NT2/D1 (cell line): ENCODE measurements at places on chromosomes 2 and 18.

- no peak for DNase-seq
Measured at GRCh38 chr18:23135550-23136325, 453 bp downstream of the CABLES1 start.

- no peak for DNase-seq
Measured at GRCh38 chr2:3718679-3719078, 15.3 kb downstream of the DCDC2C start.

GRCh38 chr2:86319700-86320580, 17.5 kb downstream of the REEP1 start:
- DNase-seq = no peak

DNA sequence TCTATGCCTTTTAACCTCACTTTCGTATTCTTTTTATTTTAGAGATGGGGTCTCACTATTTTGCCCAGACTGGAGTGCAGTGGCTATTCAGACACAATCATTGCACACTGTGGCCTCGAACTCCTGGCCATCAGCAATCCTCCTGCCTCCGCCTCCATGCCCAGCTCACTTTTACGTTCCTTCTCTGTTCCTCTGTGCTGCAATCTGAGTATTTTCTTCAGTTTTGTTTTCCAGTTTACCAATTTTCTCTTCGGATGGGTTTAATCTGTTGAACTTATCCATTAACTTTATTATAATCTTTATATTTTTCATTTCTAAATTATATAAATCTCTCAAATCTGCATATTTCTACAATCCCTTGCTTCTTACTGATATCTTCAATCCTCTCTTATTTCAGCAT, 38.6 kb downstream of the SIGLEC15 start:
- no peak for DNase-seq

DNA sequence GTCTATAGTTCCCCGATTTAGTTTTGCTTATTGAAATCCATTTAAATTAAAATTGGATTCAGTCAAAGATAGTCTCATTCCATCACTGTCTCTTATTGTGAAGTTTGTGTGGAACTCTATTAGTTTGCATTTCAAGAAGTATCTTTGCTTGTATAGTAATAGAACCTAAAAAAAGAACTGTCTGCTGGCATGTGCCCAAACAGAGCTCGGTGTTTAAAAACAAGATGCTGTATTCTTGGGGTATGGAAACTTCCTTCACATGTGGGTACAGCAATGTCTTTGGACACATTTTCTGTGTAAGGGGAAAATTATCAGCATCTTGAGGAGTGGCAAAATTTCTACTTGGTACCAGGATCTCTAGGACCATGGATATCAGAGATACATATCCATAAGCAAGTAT, 292.6 kb downstream of the PLCL1 start:
- DNase-seq = no peak

DNA sequence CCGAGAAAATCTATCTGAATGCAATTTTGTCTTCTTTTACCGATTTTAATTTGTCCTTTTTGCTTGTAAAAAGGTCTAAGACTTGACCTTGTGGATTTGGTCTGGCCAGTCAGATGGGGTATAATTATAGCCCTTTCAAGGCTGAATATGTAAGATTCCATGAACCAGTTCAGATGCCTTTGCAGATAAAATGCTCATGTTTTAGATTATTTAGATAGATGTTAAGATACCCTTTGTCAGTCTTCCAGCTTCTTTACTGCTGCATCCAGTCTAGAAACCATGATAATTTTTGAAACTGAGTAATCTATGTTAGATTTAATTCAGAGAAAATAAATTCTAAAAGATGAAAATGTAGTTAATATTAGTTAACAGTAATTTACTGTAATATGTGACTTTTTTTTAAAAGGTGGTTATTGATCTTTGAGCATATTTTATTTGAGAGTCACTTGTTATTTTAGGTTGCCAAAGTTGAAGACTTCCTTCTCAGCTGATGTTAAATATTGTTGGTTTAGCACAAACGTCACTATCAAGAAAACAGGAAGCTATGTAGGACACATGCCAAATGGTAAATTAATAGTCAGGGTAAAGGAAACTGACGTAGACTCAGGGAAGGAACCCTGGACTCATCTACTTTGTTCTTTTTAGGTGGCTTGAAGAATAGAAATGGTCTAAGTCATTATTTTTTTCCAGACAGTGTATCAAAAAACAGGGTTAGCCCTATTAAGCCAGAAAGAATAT, 29.8 kb downstream of the BABAM2 start:
- no peak for DNase-seq

DNA sequence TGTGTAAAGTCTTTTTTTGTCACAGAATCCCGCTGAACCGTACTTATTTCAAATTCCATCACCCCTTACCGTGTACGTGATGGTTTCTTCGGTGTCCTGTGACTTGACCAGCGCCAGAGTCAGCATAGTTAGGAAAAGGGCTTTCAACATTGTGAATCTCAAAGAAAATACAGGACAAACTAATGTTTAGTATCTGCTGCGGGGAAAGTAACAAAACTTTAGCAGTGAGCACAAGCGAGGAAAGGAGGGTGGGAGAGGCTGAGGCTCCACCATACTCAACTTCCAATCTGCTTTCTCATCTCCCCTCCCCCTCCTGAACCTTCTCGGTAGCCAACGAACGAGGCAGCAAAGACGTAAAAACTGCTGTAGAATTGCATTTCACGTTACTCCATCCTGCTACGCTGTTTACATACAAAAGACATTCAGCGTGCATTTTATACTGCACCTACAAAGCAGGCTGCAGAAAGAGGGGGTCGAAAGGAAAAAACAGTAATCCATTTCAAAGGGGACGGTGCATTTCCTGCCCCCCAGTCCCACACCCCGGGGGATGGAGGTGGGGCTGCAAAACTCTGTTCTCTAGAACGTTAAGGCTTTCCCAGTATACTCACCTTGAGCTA, 1.2 kb downstream of the EFEMP1 start:
- DNase-seq = no peak

DNA sequence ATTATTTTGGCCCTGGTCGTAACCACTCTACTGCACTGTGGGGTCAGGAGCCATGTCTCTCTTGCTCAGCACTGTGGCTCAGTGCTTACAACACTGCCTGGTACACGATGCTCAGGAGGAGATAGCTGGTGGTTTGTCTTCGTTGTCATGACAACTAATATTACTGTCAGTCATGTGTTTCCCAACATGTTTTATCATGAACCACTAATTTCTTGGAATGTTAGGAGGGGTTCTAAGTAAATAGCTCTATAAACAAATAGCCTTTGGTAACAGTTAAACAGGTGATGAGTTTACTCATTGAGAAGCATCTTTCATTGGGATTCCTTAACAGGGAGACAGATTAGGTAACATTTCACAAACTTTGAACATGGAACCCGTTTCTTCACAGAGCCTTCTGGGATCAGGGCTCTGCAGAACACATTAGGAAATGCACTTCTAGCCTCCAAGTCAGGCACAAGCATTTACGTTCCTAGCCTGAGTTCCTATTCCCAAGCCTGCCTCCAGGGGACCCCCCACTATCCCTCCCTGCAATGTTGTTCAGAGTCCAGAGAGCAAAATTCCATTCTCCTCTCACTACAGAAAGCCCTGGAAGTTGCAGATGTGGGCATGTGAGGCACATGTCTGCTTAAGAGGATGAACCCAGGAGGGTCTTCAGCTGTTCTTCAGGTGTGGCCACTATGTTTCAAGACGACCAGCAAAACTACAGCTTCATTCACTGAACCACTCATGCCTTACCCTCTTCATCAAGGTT, 6.4 kb upstream of the RBM44 start:
- peak; percentile 25 for DNase-seq

DNA sequence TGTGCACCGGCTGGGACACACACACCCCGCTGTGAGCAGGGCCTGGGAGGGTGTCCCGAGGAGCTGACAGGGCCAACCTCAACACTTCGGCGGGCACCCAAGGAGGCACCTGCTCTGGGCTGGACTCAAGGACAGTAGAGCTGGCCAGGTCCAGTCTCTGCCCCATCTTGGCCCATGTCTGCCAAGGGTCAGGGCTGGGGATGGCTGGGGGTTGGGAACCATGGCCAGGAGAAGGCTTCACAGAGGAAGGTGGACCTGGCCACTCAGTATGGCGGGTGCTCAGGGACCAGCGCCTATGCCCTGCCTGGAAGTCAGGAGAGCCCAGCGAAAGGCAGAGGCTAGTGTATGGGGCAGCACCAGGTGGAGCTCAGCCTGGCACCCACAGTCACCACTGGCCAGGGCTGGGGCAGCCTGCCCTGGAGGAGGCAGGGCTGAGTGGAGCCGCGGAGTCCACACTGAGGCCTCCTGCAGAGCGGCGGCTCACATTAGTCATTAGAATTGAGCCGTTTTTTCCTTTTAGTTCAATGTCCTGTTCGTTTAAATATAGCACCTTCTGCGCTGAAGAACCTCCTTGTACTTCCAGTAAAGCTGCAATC, 4.2 kb downstream of the ERFE start:
- no peak for DNase-seq

DNA sequence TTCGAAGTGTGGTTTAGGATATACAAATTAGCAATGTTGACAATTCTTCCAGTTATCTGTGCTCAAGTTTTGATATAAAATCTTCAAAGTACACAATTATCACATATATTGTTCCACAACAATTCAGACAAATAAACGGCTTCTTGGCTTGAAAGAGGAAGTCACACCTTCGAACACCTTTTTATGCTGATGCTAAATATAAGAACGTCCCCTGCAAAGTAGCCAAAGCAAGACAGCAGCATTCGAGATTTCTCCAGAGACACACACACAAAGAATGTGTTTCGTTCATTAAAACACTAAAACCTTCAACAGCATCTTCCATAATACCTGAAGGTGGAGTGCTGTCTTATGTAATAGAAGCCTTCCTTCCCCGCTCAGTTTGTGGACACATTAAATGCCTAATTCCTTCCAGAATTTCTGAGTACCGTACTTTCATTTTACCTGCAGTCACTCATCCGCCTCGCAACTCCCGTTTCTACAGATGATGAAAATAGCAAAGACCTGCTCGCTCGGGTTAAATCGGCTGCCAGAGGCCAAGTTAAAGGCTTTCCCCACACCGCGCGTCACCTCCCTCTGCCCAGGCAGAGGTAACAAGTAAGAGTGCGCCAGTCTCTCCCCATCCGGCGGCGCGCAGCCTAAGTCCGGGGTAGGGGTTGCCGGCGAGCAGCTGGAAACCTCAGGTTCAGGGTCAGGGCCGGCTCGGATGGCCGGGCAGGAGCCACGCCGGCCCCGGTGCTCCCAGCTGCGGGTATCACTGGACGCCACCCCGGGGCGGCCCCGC, 847 bp downstream of the SERPINE2 start:
- DNase-seq = peak; percentile 50

- DNase-seq = peak; percentile 28
Measured at GRCh38 chr18:35005963-35006577, 35.1 kb upstream of the MAPRE2 start.

GRCh38 chr2:119760237-119760955, 674 bp downstream of the PTPN4 start:
- peak; percentile 20 for DNase-seq
